ENCODE measurements at places on chromosomes 4 and X.
A peak's percentile ranks its signal among the peaks of the same experiment; 100 is the strongest.

DNA sequence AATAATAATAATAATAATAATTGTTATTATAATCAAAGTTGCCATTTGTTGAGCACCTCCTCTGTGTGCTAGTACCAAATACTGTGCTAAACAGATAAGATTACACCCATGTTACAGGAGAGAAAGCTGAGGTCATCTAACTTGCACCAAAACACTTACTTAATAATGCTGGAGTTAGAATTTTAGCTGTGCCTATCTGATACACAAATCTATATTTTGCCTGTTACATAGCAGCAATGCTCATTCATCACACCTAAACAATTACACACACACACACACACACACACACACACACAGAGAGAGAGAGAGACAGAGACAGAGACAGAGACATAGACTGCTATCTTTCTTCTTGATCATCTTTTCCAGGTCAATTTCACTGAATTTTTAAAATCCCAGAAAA, 170.9 kb upstream of the KLF3 start:
- DNase-seq, result no peak

GRCh38 chrX:17836830-17837229, 24.3 kb downstream of the RAI2 start:
- no peak for DNase-seq

DNA sequence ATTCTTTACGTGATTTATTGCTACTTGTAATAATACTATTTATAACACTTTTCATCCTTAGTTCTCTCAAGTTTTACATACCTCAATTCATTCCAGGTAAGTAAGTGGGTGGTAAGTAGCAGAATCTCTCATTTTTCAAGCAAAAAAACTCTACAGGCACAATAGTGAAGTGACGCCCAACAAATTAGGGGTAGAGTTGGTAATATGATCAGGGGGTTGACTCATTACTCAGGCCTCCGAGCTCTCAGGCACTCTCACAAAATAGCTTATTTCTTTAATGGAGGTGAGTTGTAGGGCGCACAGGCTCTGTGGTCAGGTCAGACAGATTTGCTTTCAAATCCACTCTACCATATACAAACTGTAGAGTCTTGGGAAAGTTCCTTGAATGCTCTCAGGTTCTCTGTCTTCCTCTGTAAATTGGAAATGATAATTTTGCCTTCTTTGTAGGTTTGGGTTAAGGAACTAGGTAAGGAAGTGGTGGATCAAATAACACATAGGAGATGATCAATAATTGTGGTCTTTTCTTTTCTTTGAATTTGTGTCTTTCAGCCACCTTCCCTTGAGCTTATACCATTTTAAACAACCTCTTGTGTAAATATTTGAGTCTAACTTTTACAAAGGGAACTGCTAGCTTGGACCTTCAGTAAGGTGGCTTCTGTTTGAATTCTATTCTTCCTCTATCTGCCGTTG, 134.9 kb upstream of the LEF1 start:
- no peak for DNase-seq

DNA sequence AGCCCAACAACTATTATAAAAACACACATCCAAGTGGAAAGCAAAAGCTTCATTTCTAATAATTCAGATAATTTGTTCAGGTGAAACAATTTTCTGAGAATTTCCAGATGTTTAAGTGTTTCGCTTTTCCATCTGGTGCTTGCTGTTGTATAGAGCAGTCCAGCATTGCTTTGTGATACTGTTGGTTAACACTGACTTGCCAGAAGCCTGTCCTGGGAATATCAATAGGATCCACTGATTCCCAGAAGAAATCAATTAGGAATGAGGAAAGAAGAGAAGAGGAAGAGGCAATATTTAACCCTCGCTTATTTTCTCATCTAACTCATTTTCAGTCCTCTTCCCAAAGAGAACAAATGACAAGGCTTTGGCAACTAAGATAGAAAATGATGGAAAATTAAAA, 94.9 kb upstream of the DDIT4L start:
- no peak for DNase-seq

- DNase-seq, result no peak
Measured at GRCh38 chr4:62324215-62324614, 1124.1 kb downstream of the ADGRL3 start.

DNA sequence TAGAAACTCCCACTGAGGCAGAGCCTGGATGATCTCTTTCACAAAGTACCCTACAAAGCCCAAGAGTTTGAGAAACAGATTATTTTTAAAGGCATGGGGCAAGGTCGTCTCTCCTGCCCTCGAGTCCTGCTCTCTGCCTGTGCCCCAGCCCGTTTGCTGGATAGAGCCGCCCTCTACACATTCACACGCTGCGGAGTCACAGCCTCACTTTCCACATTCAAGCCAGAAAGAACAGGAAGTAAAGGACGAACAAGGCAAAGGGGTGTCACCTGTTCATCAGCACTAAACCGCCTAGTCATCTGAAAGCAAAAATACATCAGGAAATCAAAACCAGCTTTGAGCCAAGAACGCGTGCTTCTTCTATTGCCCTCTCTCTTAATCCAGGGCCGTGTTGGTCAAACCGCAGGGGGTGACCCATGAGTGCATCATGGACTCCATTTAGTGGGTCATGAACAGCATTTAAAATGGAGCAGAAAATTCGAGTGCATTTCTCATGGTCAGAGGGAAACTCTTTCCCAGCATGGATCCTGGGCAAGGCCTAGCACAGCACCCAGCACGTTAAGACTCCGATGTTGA, 83.4 kb downstream of the PHKA2 start:
- no peak for DNase-seq

DNA sequence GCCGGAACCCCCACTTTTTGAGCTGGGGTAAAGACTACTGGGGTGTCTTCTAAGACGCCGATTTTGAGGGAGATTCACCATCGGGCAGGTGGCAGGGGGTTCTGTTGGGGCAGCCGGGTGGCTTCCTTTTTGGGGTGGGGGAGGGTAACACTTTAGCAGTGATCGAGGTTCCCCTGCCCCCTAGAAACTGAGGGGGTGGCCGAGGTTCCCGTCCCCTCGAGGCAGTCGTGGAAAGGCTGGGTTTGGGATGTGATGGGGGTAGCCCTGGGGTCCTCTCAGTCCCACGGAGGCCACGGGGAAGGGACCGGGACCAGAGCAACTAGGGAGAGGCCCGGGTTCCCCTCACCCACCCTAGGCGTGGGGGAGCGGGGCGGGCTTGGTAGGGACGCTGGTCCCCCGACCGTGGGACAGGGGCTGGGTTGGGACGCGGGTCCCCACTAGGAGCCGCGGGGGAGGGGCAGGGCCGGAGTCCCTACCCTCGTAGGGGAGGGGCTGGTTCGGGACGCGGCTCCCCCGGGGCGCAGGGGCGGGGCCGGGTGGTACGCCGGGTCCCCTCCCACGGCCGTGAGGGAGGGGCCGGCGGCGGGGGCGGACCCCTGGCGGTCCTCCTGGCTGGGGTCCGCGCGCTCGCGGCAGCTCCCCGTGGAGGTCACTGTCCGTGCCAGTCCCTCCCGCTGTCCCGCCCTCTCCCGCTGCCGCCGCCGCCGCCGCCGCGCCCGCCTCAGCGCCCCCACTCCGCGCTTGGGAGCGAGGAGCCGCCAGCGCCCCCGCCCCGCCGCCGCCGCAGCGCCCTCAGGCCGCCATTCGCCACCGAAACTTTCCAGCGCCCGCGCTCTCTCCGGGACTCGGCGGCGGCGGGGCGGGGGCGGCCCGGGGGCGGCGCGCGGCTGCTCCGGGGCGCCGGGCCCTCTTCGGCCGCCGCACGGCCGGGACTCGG, at the start of gene TBL1X:
Gene TBL1X (plus strand): TSS at position 624 of the 937 bp plus-strand sequence. CDS start 188,529 bp downstream, outside the sequence.
- DNase-seq, result no peak

DNA sequence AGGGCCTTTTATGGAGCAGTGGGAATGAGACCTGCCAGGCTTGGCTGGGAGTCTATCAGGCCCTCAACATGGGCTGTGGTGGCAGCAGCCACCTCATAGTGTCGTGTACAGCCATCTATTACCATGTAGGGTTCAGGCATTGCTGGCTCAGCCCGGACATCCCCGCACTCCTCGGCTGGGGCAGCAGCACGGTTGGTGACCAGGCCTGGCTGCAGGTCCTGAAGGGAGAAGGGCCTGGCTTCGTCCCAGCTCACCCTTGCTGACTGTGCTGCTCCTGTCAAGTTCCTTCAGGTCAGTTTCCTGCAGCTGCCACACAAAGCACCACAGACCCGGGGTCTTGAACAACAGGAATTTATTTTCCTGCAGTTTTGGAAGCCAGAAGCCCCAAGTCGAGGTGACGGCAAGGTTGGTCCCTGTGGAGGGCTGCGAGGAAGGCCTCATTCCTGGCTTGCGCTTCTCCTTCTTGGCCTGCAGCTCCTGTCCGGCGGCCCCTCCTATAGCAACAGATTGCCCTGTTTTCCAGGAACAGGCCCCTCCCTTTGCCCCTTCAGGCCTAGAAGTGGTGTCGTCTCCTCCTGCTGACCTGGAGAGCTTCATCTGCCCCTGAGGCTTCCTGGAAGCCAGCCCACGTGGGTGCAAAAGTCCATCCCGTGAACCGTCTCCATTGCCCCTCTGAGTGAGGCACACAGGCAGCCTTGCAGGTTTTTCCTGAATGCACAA, 25.2 kb upstream of the SORCS2 start:
- no peak for DNase-seq

- DNase-seq, result no peak
Measured at GRCh38 chr4:76665721-76666120, 230.7 kb downstream of the SHROOM3 start.

DNA sequence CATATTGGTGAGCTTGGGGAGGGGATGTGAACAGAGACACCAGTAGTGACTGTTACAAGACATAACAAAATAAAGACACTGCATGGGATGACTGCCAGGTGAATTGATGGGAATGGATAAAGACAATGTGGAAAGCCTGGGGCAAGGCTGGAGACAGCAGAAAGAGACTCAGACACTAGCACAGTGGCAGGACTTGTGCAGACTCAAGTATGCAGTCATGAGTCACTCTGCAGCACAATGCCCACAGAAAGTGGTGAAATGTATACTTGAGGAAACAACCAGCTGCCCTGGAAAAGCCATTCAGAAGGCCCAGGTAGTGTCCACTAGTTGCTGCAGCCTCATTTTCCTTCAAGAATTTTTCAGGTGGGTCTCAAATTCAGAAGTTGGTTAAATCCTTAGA, 452.3 kb downstream of the MID1IP1 start:
- no peak for DNase-seq

GRCh38 chrX:154002215-154002719, 17.4 kb downstream of the IRAK1 start:
- DNase-seq, result peak; percentile 32

- DNase-seq, result no peak
Measured at GRCh38 chr4:90328558-90328957, 201.4 kb downstream of the CCSER1 start.

- DNase-seq, result peak; percentile 30
Measured at GRCh38 chrX:150362599-150363481, at the start of gene MAMLD1. Gene MAMLD1 (plus strand): TSS chrX:150363317. CDS start chrX:150445517, 82,200 bp downstream.

DNA sequence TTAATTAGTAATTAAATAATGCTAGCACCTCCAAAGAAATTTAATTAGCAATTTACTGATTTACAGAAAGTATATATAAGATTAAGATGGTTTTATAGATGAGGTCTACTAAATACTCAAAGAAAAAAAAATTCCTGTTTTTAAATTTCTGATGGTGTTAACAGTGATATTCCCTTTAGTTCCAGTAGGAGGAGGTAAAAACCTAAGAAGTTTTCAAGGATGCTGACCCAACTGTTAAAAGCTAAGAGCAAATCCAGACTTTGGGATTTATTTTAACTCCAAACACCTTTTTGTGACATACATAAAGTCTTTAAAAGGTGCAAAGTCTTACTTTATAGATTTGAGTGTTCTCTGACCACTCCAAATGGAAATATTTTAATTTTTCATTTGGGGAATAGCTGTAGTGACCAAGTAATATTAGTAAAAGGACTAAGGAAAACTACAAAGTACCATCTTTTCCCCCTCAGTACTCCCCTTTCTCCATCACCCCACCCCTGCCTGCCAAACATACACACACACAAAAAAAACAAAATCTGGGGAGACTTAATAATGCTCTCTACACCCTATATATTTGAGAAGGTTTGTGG, 34.2 kb upstream of the CSN1S1 start:
- DNase-seq, result no peak
